Daoy (cell line): ENCODE measurements at places on chromosomes 5 and 9. TPM values are rescaled to one million over a fixed set of nuclear protein-coding genes. Genes with fewer than 3 reads are reported as not detected.

Gene RNF44
- 9.5 and 10.4 TPM in 2 replicates for total RNA-seq

DNA sequence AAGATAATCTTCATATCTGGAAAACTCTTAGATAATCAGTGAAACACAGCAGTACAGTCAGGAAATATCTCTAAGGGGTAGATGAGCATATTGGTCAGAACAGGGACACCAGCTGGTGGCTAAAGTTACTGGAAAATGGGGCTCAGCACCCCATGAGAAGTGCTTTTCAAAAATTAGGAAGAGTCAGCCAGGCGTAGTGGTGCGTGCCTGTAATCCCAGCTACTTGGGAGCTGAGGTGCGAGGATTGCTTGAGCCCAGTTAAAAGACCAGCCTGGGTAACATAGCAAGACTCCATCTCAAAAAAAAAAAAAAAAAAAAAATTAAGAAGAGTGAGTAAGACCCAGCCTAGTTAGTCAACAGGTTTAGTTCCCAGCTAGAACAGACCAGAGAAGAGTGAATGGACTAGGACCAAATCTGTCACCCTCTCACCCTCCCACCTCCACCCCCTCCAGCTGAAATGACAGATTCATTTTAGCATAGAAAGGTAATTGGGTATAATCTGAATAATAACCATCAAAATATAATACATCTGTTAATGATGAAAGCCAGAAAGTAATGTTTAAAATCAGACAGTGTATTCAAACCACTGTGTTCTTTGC lies 120.9 kb downstream of the CDC42SE2 start:
- DNase-seq: no peak

GRCh38 chr5:121793791-121794190 lies 57.9 kb upstream of the FTMT start:
- no peak for DNase-seq

DNA sequence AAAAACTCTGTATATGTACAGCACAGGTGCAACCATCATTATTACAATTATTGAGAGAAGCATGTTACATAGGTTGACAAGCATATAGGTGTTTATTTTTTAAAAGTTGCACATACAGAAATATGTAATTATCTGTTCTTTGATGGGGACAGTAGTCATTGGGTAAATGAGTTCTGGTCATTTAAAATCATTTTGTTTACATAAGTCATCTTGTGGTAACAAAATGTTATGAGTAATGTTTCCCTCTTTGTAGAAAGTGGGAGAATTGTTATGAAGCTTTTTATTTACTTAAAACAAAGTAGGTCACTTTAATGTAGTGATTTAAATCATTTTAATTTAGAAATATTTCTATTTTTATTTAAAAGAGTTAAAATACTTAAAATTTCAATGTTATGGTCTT lies 33.8 kb upstream of the FBXL17 start:
- no peak for DNase-seq

Gene SHOC1
- total RNA-seq: not detected in 2 replicates

- no peak for DNase-seq
These were observed 8.4 kb upstream of the GOLPH3 start for GRCh38 chr5:32182463-32183063.

DNA sequence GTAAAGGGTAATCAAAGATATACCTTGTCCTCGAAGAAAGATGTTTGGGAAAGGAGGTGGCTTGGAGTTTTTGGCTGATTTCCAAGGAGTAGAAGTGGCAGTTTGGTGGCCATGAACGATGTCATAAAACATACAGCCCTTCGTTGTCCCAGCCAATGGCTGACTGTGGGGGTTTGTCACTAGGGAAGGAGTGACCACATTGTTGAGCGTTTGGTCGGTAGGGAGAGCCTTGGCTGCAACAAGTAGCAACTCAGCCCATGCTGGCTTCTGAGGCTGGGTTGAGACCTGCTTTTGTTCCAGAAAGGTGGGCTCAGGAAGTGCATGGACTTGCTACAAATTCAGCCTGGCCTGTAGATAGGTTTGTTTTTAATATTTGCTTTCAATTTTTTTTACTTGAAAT lies 128.3 kb downstream of the BOD1 start:
- no peak for DNase-seq

Gene ADGRD2
- 0.23 TPM in 1 of 2 replicates, not detected in the other for total RNA-seq

DNA sequence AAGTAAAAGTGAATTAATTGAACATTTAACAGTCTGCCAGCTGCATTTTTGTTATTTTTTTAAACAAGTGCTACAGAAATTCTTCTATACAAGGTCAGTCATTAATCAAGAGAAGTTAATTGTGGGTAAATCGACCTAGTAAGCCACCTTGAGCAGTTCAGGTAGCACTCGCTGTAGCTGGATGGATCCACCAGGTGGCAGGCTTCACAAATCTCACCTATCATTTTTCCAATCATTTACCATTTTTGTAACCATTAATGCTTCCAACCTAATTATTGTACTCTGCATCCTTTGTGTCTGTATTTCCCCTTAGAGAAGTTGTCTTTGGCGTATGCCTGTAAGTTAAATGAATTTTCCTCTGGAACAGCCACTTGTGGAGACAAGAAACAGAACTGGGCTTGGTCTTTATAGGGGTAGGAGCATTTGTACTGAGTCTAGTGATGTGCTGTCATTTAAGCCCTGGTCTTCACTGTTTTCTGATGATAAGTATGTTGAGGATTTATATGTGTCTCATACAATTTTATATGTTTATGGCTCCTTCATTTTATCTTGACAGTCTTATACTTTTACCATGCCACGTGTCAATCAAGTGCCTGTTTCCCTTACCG lies 39.5 kb downstream of the CD180 start:
- DNase-seq: peak; percentile 32

DNA sequence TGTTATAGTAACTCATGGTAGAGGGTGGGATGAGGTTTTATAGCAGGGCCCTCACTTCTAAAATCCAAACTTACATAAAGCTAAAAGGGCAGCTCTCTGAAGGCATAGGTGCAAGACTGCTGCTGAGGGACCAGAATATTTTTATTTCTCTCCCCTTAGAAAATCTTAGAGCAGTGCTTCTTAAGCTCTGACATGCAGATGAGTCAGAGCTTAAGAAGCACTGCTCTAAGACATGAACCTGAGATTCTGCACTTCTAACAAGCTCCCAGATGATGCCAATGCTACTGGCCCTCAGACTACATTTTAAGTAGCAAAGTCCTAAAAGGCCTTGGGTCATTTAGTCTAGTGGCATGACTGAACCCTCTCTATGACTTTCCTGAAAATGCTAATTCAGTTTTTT lies 97.6 kb upstream of the SPRY4 start:
- no peak for DNase-seq

GRCh38 chr5:125700380-125700861 lies 722.8 kb upstream of the GRAMD2B start:
- DNase-seq: peak; percentile 37

Gene SH2D3C
- not detected in 2 replicates for total RNA-seq
